ENCODE measurements at places on chromosomes 2 and 18. TPM values are rescaled to one million over a fixed set of nuclear protein-coding genes. Genes with fewer than 3 reads are reported as not detected.

CCDC121 gene
- 3.3 TPM for total RNA-seq

GRCh38 chr2:137950238-137950637 is 14.0 kb upstream of the HNMT start:
- no peaks in the 10 kb centered on the region for H3K27me3 ChIP-seq
- no peak overlapping the region for H3K27ac ChIP-seq
- no peak overlapping the region for H3K4me3 ChIP-seq
- no peaks in the 10 kb centered on the region for H3K36me3 ChIP-seq

GRCh38 chr18:26763446-26764110 is 101.9 kb downstream of the AQP4 start:
- no peak for DNase-seq
- H3K4me3 ChIP-seq, result no peak overlapping the region
- H3K27me3 ChIP-seq, result no peaks in the 10 kb centered on the region
- H3K27ac ChIP-seq, result no peak overlapping the region
- H3K4me1 ChIP-seq, result no peaks in the 10 kb centered on the region

DNA sequence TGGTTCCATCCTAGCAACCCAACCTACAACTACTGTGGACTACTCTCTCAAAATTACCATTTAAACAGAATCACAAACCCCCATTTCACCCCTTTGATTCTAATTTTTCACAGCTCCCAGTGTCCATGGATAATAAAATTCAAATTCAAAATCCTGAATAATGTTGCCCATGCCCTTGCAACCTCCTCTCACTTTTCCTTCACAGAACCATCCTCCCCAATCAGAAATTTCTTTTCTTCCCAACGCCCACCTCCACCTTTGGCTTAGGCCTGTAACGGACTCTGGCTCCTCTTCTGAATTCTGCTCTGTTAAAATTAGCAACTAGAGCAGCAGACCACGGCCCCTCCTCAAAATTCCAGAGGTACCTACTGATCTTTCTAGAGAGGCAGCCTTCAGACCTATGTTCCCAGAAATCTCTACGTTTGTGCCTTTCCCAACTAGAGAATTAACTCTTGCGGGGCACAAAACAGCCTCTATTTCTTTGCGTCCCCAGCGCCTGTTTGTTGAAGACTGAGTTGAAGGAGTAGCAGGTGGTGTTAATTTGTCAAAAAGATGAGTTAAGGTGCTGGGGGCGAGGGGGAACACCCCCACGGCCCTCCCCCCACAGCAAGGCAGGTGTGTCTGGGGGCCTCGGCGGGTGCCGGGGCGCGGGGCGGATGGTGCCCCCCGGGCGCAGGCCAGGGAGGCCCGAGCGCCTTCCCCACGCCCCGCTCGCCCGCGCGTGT is 428 bp upstream of the MAP3K20 start:
- DNase-seq, result no peak
- peaks cover 17% of the 10 kb centered on the region for H3K4me1 ChIP-seq
- H3K27ac ChIP-seq, result peak overlapping the region; percentile 78
- 0 out of 3 replicates have a peak, but pooled peaks cover 2% of the 10 kb centered on the region for H3K36me3 ChIP-seq

GRCh38 chr2:30633039-30633438 is 174.2 kb downstream of the CAPN13 start:
- DNase-seq, result no peak
- no peaks in the 10 kb centered on the region for H3K36me3 ChIP-seq
- no peaks in the 10 kb centered on the region for H3K27me3 ChIP-seq
- no peak overlapping the region for H3K4me3 ChIP-seq
- H3K4me1 ChIP-seq, result no peaks in the 10 kb centered on the region

DNA sequence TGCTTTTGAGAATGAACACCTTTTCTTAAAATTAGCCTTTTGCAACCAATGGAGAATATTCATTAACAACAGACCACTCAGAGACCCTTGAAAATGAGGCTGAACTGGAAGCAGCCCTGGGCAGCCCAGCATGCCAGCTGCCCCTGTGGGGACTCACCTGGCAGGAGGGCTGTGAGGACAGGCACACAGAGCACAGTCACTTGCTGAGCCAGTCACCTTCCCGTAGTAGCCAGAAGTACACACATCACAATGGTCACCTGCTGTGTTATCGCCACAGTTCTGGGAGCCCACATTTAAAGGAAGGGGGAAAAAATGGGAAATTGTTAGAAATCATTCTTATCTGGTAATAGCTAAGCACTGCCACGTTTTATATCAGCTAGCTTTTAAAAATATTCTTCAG is 115.5 kb downstream of the LAMA1 start:
- no peak overlapping the region for H3K27ac ChIP-seq
- no peaks in the 10 kb centered on the region for H3K36me3 ChIP-seq
- DNase-seq, result no peak
- peaks cover 14% of the 10 kb centered on the region for H3K27me3 ChIP-seq
- H3K4me3 ChIP-seq, result no peak overlapping the region

GRCh38 chr2:105166688-105167087 is 74.9 kb upstream of the GPR45 start:
- H3K4me1 ChIP-seq, result no peaks in the 10 kb centered on the region
- no peak overlapping the region for H3K4me3 ChIP-seq
- DNase-seq, result no peak

Data from K562 (cell line).